ENCODE measurements at places on chromosomes 1 and 21.

- DNase-seq = no peak
Observed at GRCh38 chr1:231826566-231826965, 200.0 kb downstream of the DISC1 start.

DNA sequence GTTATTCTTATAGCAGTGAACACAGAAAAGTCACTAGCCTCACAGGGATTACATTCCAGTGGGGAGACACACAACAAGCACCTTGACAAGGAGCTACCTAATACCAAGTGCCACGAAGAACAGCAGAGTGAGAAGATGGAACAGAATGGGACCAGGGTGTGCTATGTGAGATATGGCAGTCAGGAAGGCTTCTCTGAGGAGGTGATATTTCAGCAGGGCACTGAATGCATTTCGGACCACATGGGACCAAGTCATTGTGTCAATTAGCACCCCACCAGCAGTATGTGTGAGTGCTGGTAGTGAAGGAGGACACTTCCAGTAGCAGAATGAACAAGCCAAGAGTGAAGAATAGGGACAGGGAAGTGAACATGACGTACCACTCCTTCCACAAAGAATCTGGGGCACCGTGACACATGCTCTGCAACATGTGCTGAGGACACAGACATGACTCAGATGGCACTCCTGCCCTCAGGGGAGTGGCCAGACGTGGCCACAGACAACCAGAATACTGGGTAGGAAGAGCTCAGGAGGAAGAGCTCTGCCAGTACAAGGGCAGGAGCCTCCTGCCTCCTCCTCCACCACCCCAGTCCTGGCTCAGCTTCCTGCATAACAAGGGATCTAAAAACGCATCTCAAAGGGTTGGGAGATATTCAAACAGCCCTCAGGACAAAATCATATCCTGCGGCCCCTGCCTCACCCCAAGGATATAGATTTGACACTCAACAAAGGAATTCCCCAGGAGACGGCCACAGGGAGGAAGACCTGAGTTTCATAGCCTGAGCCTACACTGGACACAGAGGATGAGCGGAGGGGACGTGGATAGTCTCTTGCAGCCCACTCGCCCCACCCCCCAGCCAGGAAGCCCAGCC lies 102.5 kb downstream of the TRABD2B start:
- DNase-seq = peak; percentile 31

GRCh38 chr1:89331890-89332289 lies 32.0 kb upstream of the GBP6 start:
- DNase-seq = no peak

GRCh38 chr1:101291562-101292380 lies 55.0 kb downstream of the S1PR1 start:
- no peak for DNase-seq

- no peak for DNase-seq
Observed at GRCh38 chr1:11301601-11302000, 28.6 kb downstream of the UBIAD1 start.

DNA sequence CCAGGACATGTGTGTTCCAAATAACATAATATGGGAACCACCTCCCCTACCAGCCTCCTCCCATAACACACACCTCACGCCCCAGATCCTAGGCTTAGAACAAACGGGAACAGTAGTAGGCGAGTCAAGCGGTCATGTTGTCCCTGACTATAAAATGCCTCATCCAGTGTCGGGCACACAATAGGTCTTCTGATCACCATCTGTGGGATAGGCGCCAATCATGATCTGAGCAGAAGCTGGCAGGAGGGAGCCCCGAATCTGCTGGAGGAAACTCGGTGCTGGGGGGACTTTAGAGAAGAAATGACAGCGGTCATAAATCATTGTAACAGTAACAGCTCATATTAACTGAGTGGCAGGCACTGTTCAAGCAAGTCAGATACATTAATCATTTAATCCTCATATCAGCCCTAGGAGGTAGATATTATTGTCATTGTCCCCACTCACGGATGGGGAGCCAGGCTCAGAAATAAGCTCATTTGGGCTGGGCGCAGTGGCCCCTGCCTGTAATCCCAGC lies 13.4 kb downstream of the ALPL start:
- no peak for DNase-seq

DNA sequence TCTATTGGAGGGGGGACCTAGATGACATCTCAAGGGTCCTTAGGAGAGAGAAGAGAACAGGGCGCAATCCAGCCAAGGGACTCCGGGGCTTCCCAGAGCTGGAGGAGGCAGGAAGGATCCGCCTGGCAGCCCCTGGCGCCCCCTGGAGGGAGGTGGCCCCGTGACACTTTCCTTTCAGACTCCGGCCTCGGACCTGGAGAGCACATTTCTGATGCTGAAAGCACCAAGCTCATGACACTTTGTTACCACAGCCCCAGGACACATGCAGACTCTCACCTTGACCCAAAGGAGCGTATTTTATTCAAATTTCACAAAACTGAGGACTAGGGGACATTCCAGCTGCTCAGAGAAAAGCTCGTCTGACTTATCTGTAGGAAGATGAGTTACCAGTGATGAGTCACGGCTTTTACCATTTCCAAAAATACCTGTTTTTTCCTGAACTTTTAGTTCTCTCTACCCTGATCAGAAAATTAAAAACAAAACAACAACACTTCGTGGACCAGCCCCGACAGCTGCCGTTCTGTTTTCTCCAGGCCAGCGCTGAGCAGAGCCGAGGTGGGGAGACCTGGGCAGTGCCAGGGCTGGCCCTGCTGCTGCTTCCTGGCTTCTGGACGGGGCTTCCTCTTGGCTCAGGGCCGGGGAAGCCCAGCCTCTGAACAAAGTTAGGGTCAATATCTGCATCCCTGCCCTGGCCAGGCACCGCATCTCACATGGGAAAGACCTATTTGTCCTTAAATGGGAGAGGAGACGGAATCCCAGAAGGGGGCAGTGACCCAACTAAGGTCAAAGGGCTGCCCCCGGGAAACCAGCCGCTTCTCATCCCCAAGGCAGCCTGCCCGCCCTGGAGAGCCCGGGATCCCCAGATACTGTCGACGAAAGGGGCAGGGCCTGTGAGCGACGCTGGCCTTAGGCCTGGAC lies 21.6 kb upstream of the POFUT2 start:
- DNase-seq = peak; percentile 89

DNA sequence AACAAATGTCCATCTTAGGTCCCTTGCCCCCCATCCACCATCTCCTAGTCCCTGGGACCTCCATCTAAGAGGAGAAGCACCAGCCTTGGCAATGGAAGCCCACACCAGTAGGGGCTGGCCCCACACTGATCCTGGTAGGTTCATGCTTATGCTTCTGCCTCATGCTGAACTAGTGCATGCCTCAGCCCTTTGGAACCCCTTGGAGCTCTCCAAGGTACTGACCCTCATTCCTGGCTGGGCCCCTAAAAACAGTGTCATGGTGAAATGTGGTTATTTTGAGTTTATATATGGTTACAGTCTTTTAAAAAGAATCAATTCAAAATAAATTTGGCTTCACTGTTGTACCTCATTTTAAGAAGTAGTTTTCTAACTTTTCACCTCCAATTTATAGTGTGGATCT lies 108.3 kb downstream of the HIVEP3 start:
- DNase-seq = peak; percentile 57

DNA sequence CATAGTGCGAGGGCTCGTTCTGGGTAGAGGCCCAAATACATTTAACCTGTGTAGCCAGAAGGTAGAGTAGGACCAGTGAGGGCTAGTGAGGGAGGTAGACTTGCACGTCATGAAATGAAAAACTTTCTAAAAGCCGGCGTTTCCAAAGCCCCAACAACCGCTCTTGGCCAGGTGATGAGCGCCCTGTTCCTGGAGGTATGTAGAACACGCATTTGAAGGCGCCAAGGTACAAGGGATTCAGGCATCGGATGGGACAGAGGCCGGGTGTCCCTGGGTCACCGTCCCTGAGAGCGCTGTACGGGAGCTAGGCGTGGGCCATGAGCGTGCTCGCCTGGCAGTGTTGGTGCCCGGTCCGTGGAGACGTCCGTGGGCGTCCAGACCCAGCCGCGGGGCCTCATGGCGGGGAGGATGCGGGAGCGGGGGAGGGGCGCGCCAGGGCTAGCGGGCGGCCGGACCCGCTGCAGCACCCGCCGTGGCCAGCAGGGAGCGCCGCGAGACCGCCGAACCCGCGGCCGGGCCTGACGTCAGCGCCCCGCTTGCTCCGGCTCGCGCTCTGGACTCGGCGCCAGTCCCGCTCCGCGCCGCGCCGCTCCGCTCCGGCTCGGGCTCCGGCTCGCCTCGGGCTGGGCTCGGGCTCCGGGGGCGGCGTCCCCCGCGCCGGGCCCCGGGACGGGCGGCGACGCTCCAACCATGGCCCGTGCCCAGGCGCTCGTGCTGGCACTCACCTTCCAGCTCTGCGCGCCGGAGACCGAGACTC lies at the start of gene PTPRU:
Gene PTPRU, plus strand, starts transcription at position 568 of the 757 bp plus-strand sequence. Its CDS starts 123 bp downstream, at position 691.
- peak; percentile 85 for DNase-seq

DNA sequence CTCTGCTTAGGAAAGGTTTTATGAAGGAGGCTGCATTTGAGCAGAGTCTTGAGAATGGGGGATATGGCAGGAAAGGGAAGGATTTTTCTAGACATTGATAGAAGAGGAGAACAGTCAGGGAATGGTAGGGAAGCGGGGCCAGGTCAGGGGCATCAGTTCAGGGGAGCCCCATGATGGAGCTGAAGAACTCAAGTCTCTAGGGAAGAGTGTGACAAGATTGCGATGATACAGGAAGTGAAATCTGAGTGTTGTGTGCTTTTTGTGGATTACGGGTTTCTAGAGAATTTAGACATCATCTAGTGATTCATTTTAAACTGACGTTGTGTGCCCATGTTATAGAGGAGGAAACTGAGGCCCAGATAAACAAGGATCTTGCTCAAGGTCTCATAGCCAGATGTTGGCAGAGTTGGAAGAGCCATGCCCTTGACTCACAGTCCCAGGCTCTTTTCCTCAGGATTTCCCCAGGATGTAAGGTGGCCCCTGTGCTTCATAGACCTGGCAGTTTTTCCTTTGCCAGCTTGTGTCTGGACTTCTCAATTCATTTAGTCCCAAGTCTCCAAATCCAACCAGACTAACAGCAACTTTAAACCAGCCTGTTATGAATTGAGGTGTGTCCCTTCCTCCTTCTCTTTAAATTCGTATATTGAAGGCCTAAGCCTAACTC lies 130.3 kb downstream of the ROR1 start:
- DNase-seq = no peak

DNA sequence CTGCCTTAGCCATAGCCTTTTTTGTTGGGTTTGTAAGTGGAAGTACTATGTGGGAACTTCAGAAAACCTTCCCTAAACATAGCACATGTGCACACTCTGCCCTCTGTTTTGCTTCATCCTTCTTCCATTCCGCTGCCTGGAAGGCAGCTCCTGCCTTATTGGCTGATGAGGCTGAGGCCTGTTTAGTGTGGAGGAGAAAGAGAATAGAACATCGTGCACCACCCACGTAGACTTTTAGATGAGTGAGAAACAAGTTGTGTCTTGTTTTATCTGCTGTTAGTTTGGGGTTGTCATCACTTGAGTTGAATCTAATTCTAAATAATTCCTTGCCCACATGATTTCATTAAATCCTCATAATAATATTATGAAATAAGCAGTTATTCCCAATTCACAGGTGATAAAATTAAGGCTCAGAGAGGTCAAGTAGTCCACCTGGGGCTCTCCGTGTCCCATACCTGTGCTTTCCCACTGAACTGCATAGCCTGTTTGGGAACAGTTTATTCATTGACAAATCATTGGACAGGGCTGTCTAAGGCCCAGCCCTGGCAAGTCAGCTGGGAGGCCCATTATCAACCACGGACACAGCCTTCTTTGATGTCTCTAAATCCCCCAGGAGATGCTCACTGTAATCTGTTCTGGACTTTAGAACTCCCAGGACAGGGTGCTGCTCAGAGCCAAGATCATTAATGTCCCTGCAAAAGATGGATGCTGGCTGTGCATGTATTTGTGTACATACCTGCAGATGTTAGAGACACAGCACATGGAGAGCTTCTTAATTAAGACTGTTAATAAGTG lies 93.0 kb downstream of the ABCA4 start:
- no peak for DNase-seq

DNA sequence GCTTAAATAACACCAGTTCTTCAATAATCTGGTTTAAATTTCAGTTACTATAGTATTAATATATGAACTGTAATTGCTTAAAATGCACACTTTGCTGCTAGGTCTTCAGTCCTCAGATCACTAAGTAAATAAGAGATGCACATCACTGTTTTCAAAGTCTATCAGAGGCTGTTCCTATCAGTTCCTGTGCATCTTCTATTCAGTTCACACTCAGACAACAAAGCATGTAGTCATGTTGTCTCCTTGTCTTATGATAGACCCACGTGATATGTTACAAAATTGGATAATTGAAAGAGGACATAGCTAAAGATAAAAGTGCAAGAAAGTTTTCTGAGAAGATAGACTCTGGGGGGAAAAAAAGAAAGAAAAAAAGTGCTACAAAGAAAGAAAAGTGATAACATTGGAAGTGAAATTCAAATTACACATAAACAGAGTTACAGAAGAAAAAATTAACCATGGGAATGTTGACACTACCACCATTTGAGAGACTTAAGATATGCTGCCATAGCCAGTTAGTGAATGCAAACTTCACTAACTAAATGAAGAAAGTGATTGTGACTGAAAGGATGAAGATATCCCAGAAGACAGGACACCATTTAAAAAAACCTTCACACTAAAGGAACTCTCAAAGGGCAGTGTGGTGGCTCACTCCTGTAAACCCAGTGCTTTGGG lies 33.9 kb upstream of the TSNAX start:
- no peak for DNase-seq

DNA sequence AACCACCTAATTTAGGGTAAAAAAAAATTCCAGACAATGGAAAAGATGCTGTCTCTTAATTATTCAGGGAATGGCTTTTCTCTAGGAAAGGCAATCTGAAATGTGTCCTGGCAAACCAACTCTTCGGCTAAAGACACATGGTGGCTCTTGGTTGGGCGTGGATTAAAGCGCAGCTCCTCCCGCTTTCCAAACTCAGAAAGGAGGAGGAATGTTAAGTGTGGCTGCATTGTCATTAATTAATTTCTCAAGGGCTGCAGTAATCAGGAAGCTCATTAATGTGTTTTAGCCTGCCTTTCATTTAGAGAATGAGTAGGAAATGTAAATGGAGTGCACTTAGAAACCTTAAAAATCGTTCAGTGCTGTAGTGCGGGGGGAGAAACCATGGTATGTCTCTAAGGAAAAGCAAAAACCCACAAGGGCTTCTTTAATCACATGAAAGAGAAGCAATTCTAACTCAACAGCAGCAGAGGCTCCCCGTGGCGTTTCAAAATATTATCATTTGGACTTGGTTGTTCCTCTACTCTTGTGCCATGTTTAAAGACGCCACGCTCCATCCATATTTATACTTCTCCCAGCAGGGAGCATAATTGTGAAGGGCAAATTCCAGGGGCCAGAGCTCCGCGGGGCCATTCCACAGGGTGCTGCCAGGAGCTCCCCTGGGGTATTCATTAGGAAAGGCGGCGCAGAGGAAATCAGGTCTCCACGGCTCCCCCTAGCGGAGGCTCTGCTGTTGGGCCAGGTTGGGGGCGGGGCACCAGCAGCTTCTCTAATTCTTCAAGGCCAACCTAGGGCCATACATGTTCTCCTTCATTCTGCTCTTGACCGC lies 91.9 kb upstream of the SSX2IP start:
- peak; percentile 91 for DNase-seq

- DNase-seq = no peak
Observed at GRCh38 chr21:38533887-38534286, 35.6 kb upstream of the ERG start.

DNA sequence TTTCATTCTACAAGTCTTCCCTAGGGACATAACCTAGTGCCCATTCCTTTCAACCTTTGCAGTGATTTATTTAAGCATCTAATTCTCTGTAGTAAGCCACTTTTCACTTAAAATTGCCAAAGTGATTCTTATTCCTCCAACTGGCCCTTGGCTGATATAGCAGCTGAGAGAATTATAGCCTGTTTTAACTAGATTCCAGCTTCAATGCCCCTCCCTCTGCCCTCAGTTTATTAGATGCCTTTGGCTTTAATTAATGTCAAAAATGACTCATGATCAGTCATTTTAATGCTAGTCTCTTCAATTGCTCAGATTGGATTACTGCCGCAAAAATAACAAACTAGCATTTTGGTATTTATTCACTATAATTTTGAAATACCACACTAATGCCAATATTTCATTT lies 145.4 kb upstream of the KCTD3 start:
- DNase-seq = no peak
